ENCODE measurements at places on chromosomes 6 and 20.

DNA sequence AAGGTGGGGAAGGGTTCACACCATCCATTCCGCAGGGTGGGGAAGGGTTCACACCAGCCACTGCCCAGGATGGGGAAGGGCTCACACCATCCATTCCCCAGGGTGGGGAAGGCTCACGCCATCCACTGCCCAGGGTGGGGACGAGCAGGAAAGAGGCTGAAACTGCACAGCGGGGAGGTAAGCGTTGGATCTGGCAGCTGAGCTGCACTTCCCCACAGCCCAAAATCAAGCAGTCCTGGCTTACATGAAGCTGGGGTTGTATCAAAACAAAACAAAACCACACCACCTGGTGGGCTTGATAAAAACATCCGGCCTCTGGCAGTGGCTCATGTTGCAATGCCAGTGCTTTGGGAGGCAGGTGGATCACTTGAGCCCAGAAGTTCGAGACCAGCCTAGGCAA is 268.5 kb downstream of the TAF4 start:
- no peak for DNase-seq

DNA sequence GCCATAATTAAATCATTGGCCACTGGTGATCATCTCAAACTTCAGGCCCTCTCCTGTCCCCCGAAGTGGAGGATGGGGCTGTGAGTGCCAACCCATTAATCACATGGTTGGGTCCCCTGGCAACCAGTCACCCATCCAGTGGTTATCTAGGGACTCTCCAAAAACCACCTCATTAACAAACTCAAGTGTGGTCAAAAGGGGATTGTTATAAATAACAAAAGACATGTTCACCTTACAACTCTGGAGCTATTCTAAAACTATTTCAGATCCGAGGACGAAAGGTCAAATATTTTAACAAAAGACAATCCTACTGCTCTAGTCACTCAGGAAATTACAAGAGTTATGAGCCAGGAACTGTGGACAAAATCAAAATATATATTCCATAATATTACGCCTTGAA is 95.5 kb upstream of the PRND start:
- DNase-seq, result no peak

GRCh38 chr20:45247865-45248264 is 6.5 kb downstream of the SLPI start:
- no peak for DNase-seq

- no peak for DNase-seq
Observed at GRCh38 chr6:18308070-18308735, 43.9 kb upstream of the DEK start.

DNA sequence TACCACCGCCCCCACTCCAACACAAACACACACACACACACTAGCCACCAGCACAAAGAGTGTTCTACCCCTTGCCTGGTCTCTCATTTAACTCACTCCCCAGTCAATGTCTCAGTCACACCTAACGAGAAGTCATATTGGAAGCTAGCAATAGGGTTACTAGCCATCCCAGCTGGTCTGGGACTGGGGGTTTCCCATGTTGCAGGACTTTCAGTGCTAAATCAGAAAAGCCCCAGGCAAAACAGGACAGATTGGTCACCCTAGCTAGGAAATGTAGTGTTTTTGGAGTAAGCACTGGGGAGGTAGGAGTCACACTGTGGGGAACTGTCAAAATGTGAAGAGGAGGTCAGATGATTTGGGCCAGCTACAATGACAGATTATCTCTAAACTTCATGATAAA is 158.1 kb downstream of the UNC5CL start:
- no peak for DNase-seq

DNA sequence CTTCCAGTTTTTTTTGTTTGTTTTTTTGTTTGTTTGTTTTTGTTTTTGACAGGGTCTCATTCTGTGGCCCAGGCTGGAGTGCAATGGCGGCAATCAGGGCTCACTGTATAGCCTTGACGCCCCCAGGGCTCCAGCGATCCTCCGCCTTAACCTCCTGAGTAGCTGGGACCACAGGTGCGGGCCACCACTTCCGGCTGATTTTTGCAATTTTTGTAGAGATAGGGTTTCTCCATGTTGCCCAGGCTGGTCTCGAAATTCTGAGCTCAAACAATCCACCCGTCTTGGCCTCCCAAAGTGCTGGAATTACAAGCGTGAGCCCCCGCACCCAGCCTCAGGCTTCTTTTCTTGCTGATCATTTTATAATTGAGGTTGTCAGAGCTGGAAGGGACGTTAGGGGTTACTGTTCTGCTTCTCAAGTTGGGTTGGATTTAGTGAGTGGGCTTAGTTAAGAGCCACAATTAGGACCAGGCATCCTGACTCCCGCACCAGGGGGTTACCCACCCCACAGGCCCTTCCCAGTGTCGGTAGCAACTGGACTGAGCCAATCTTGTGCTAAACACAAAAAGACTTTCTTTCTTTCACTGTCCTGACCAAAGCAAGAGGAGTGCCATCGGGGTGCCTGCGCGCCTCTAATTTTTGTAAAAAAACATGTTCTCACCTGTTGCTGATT is 13.1 kb upstream of the ZSCAN9 start:
- no peak for DNase-seq

- DNase-seq, result no peak
Observed at GRCh38 chr6:72212686-72213085, 326.3 kb downstream of the RIMS1 start.

DNA sequence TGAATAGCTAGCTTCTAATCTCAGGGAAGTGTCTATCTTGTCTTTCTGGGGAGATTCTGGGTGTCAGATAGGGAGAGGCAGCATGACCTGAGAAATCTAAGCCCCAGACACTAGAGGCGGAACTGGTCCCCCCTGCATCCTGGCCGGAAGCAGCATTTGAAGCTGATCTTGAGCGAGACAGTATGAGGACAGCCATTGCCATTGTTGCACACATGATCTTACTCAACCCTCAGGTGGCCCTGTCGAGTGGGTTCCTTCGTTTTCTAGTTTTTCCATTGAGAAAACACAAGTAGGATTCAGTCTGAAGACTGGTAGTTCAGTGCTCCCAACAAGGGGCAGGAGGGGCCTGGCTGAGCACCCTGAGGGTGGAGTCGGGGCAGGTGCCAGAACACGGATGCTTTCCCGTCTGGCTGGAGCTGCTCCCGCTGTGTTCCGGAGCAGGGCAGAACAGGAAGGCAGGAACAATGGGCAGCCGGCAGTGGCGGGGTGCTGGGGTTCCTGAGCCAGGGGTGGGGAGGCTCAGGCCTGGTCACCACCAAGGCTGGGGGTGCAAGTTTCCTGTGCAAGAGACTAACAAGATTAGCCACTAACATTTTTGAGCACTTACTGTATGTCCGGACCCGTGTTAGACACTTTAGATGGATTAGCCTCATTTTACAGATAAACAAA is 7.9 kb upstream of the SDCBP2 start:
- no peak for DNase-seq

DNA sequence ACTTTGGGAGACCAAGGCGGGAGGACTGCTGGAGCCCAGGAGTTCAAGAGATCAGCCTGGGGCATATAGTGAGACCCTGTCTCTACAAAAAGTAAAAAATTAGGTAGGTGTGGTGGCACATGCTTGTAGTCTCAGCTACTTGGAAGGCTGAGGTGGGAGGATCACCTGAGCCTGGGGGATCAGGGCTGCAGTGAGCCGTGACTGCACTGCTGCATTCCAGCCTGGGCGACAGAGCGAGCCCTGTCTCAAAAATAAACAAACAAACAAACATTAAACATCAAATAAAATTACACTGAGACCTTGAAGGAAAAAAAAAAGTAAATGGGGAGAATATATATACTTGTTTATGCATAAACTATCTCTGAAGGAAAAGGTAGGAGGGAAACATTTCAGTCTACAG is 387.8 kb downstream of the ZFAND3 start:
- DNase-seq, result no peak

DNA sequence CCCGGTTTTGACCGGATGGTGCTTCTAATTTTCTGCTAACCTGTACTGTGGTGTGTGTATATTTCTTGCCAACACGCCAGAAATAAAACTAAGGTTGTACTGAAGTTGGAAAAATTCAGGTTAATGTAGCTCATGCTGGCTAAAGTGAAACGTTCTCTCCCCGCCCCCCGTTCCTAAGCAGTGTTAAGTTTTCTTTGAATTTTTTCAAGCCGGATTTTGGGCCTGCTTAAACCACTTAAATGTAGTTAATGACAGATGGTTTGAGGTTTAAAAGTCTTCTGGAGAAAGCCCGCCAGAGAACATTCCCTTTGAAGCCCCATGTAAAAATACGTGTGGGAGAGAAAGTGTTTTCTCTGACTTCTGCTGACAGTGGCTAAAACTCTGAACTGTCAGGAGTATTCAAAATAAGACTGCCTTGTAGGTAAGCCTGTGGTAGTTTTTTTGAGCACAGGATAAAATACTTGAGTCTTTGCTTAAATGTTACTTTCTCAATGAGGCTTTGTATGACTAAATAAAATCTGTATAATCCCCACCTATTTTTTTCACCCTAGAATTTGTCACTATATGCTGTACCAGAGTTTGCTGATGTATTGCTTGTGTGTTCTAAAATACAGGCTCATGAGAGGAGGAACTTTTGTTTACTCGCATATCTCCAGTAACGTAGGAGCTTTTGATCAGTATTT is 101.3 kb downstream of the OR2B2 start:
- no peak for DNase-seq

DNA sequence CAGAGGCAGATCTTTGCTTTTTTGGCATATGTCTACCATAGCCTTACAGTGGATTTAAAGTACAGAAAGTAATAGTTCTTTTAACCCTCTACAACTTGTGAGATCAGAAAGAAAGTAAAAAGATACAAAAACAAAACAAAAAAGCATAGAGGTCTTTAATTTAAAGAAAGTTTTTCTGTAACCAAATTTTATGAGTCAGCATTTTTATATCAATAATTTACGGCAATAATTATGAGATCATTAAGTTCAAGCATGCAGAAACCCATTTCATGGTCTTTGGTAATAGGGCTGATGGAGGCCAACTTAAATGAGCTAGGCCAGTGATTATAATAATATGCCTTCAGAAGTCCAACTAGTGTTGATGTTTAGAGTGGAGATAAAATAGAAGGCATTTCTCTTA is 145.9 kb downstream of the AIG1 start:
- no peak for DNase-seq

DNA sequence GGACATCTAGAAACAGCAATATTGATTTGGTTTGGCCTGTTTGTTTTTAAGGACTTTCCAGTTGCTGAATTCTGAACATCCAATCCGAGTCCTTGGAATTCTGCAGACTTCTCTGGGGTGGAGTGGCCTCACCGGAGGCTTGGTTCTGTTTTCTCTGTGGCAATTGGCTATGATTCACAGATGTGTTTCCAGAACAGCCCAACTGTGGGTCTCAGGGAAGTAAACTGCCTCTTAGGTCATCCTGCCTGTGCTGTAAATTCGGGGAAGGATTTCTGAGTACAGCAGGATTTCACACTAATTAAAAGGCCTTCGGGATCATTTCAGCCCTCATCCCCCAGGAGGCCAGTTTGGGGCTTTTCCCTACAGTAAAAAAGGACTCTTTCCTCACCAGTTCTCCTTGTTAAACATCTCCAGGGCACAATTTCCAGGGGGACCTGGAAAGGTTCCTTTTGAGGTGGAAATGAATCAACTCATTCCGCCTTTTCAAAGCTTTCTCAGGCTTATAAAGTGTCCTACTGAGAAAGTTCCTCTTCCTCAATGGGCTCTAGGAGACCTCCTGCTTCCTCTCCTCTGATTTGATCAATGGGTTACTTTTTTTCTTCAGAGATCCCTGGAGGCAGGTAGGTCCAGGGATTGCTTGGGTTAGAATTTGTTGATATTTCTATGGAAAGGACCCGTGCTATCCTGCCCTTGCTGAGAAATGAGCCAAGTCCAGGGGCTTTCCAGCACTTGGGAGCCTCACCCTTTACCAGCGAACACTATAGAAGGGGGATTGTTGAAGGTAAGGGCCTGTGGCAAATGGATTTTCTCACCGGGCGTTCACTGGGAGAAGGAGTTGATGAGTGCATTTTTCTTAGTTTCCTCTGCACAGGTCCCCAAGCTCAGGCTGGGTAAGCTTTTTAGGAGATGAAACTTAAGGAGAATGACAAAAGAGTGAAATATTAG is 114.6 kb downstream of the CLIC5 start:
- no peak for DNase-seq

- DNase-seq, result no peak
Observed at GRCh38 chr6:136751522-136751956, 40.7 kb downstream of the MAP3K5 start.

- no peak for DNase-seq
Observed at GRCh38 chr20:3244613-3245012, 5.6 kb upstream of the SLC4A11 start.

DNA sequence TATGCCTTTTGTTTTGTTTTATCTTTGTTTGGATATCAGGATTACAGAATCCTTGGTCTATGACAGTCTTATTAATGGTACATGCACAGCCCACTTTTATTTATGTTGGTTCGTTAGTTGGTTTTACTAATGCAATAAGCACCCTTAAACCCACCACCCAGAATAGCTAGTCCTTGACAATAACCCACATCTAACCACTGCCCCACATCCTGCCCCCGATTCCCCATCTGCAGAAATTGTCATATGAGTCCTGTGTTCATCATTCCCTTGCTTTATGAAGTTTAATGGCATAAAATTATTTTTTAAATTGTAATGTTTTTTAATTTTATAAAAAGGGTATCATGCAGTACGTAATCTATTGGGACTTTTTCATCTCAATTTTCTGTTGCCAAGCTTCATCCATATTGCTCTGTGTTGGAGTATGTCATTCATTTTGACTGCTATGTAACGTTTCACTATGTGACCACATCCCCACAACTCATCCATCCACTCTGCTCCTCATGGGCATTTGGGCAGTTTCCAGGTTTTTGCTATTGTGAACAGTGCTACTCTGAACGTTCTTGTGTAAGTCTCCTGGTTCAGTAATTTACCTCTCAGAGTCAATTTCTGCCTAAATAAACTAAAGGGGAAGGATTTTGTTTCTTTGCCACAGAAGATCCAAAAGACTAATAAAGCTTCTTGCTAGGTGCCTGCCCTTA is 150.4 kb downstream of the MRPL14 start:
- no peak for DNase-seq

- no peak for DNase-seq
Observed at GRCh38 chr20:23167431-23167830, 81.3 kb upstream of the CD93 start.

- peak; percentile 70 for DNase-seq
Observed at GRCh38 chr20:17518339-17519052, 12.7 kb downstream of the BFSP1 start.

DNA sequence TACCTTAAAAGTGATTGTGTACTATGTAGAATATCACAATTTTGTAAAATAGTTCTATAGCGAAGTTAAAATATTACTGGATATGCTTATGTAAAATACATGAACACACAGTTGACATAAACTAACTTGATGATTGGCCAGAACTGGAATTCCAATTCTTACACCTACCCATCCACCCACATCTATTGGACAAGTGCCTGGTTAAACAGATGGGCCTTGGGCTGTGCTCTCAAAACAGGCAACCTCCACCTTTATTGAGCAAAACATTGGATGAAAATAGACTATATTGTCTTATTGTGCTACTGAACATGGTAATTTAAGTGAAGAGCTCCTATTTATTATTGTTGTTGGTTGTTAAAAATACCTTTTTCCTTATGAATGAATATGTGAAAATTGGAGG is 154.0 kb upstream of the FLRT3 start:
- no peak for DNase-seq
